HTR-8/SVneo (cell line): ENCODE measurements at places on chromosomes 1 and 21.

DNA sequence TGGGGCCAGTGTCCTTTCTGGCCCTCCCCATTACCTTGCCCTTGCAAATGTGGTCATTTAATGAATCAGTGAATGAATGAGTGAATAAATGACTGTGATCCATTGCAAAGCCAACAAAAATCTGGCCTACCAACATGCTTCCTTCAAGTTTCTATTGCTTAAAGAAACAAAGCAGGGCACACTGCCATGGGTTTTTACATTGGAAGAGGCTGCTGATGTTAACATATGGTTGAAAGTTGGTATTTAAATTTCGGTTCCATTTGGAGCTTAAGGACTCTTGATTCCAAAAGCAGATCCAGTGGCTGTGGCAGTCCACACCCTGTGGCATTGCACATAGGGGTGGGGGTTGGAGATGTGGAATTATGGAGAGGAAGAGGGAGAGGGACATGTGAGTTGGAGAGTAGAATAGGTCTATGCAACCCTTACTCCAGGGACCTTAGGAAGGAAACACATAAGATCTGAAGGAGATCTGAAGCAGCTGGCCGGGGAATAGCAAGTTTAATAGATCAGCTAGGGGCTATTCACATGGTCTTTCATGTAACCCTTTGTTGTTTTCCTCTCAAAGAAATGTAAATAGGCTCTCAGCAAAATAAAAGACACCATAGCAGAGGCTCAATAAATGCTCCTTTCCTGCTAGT lies 7.2 kb downstream of the ABCA4 start:
- DNase-seq: no peak

DNA sequence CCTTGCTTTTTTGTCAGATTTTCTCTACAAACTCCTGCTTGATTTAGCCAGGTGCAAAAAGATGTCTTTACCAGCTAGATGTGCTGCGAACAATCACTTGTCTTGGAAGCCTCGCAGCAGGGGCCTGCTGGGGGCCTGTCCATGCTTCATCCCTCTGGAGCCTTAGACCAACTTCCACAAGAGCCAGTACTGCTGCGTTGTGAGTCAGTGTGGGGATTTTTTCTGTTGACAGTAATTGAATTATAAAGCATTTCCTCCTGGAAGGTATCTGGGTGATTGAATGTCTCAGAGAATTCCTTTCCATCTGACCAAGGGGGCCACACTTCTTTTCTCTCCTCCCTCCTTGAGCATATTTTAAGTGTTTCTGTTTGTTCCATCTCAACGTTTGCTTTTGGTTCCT lies 40.4 kb upstream of the LDLRAP1 start:
- DNase-seq: peak; percentile 33

- DNase-seq: no peak
These were observed 68.8 kb upstream of the SELENON start for GRCh38 chr1:25731148-25731547.

DNA sequence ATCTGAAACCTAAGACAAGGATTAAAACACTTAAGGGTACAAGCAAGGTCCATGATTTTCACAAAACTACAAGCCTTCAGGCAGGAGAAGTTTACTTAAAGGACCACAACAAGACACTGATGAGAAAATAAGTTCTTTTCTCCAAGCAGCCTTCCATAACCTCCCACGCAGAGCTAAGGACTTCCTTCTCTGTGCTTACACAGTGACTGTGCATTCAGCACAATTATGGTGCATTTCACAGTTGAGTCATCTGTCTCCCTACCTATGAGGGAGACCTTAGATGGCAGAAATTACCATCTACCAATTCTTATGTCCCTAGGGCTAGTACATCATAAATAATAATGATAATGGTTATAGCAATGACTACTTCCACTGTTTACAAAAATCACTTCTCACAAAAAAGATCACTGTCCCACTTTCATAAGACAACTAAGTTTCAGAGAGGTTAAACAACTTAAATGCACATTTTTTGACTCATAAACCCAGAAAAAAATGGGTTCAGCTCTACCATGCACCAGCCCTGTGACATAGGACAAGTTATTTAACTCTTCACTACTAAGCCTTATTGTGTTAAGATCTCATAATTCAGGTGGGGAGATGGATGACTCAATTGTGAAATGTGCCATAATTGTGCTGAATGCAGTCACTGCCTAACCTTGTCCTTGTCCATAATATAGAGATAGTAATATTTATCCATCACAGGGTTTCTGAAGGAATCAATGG lies 45.3 kb downstream of the TARBP1 start:
- no peak for DNase-seq

GRCh38 chr1:179016706-179017382 lies 8.8 kb upstream of the FAM20B start:
- DNase-seq: peak; percentile 89

DNA sequence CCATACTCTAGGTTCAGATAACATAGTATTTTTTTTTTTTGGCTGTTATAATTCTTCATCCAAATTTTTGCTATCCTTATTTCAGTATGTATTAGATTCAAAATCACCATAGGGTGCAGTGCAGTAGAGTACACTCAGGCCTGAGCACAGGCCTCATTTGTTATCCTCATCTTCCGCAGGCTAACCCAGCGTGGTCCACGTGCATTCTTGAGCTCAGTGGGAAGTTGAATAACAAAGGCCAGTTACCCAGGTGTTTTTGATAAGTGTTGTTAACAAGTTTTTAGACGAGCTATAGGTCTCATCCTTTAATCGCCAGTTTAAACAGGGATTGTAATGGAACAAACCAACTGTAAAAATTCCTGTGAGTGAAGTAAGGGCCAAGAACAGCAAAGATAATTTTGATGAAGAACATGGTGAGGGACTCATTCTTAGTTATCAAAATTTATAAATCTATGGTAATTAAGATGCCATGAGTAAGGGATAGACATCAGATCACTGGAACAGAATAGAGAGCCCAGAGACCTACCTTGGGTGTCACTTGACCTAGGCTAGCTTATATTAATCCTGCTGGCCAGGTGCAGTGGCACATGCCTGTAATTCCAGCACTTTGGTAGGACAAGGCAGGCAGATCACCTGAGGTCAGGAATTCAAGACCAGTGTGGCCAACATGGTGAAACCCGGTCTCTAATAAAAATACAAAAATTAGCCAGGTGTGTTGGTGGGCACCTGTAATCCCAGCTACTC lies 22.0 kb downstream of the FLVCR1 start:
- DNase-seq: no peak

DNA sequence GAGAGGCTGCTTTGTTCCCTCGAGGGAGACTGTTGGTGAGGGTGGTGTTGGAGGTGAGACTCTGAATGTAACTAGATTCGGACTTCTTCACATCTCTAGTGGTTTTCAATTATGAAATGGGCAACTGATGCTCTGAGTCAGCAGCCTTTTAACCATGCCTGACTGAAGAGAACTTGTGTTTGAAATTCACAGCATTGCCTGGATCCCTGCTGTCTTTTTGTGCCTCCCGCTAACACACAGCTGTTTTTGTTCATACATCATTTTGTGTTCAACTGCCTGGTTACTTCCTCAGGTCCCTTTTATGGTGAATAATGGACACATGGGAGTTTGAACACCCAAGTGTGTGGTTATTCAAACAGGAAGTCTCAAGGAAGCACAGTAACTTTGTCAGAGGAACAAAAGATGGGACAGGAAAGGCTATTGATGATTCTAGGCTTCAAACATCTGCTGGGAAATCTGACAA lies 16.8 kb downstream of the LAMC1 start:
- DNase-seq: no peak

- no peak for DNase-seq
These were observed 64.8 kb downstream of the TSEN15 start for GRCh38 chr1:184116287-184116686.

GRCh38 chr1:179101566-179101965 lies 19.7 kb downstream of the TOR3A start:
- DNase-seq: no peak

DNA sequence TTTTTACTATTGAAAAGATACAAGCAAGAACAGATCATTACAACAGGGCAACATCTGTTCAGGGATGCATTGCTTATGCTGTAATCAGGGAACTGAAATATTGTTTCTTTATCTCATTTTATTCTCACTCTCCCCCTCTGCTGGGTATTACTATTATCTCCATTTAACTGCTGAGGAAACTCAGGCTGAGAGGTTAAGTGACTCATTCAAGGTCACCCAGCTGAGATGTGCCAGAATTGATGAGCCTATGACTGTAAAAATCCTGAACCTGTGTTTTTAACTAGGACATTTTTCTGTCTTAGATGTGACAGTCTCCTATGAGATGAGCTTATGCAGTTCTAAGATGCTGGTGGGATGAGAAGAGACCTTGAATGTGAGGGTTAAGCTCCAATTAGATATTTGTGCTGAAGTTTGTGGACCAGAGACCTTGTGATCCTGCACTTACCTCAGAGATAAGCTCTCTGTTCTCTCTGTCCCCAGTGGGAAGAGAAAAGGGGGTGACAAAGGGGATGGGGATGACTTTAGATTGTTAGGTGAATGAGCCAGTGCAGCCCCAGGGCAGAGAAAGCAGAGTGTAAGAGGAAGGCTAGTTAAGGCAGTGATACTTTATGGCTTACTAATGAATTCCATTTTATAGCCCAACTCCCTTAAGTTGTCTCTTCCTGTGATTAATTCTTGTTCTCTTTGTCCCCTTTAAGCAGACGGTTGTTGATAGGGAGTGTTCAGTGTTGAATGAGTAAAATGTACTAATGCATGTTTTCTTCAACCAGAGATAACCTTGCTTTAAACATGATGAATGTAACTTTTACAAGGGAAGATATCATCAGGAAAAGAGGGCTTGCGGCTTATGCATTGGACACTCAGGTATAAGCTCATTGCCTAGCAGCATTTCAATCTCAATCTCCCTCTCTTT lies 111.4 kb downstream of the HLX start:
- DNase-seq: peak; percentile 20

DNA sequence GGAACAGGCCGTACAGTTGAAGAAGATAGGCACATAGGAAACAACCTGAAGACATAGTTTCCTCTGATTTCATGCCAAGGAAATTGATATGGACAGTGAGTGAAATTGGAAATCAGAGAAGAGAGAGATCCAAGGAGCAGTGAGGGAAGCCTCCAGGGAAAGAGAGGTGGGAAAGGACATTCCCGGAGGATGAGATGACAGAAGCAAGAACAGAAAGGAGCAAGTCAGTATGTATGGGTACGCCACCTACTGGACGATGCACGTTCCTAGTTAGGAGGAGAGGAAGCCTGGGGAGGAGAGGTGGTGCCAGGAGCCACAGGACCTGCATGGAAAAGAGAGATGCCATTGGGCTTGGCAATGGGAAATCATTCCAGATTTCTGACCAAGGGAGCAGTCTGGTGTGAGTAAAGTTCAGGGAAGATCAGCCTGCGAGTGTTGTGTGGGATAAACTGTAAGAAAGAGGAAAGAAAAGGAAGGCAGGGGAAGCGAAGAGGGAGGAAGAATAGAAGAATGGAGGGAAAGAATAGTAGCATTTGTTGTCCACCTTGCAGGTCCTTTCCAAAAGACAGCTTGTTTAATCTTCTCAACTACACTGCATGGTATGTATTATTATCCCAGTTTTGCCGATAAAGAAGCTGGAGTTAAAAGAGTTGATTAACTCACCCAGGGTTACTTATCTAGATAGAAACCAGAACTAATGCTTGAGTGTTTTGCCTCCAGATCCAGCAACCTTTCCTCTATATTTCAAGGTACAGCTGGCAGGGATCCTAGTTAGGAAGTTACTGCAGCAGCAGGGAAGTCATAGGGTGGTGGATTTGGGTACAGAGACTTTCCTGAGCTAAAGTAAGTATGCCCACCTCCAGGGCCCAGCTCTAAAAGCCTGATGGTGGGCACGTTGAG lies 27.4 kb downstream of the C1orf116 start:
- peak; percentile 77 for DNase-seq

DNA sequence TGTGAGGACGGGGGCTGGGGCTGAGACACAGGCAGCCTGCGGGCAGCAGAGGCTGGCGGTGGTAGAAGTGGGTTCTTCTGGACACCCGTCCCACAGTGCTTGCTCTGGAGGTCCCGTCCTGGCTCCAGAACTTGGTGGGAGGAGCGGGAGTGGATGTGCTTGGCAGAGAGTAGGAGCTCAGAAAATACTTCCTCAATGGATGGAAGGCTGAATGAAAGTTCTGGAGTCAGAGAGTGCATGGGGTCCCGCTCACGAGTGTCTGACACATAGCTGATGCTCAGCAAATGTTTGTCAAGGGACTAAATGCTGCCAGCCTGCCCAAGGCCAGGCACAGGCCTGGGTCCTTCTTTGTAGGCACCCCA lies 13.4 kb upstream of the NES start:
- DNase-seq: no peak

GRCh38 chr1:27136998-27137542 lies 17.9 kb downstream of the SLC9A1 start:
- no peak for DNase-seq

GRCh38 chr1:240706150-240706935 lies 94.4 kb upstream of the GREM2 start:
- DNase-seq: peak; percentile 49

DNA sequence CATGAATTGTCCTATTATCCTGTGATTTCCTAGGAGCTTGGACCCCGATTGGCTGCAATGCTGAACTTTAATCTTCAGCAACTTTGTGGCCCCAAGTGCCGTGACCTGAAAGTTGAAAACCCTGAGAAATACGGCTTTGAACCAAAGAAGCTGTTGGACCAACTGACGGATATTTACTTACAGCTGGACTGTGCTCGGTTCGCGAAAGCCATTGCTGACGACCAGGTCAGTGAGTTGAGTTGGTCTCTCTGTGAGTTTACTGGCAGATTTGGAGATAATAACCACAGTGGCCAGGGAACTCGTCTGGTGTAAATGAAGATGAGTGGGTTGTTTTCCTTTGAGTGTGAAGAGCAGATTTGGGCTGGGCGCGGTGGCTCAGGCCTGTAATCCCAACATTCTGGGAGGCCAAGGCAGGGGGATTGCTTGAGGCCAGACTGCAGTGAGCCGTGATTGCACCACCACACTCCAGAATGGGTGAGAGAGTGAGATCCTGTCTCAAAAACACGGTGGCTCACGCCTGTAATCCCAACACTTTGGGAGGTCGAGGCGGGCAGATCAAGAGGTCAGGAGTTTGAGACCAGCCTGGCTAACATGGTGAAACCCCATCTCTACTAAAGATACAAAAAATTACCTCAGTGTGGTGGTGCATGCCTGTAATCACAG lies 39.1 kb upstream of the KIF1B start:
- no peak for DNase-seq

DNA sequence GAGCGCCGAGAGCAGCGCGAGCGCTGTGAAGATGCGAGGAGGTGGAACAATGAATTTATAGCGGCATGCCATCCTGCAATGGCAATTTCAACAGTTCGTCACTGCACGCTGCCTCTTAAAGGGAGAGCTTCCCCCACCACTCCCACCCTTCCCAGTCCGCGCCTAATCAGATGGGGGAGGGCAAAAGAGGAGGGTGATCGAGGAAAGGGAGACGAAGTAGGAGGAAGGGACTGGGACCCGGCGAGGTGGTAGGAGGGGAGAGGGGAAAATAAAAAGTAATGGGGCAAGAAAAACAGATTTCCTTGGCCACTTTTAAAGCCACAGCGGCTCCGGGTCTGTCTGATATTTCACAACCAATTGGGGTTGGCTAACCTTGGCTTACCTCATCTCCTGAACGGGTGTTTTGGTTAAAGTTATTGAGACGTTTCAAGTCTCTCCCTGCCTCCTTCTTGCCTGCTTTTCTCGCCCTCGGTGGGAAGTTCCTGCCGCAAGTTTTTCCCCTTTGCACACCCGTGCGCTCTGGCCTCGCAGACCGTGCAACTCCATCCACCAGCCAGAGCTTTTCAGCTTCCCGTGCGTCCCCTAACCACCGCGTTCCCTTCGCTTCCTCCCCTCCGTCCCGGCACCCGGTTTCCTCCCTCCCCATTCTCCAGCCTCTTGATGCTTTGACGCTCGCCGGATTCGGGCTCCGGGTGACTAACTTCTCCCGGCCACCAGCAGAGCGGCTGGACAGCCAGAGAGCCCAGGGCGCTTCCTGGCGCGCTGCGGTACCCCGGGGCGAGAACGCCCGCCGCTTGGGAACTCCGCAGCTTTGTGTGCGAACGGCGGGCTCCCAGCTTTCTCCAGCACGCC lies at the start of gene ADAMTS5:
ADAMTS5 (minus strand) TSS at position 27 of the 852 bp plus-strand sequence. CDS start 697 bp downstream, outside the sequence.
- DNase-seq: peak; percentile 59
